Omental fat pad (tissue), 4 donors: ENCODE measurements at places on chromosomes 12 and 14.

DNA sequence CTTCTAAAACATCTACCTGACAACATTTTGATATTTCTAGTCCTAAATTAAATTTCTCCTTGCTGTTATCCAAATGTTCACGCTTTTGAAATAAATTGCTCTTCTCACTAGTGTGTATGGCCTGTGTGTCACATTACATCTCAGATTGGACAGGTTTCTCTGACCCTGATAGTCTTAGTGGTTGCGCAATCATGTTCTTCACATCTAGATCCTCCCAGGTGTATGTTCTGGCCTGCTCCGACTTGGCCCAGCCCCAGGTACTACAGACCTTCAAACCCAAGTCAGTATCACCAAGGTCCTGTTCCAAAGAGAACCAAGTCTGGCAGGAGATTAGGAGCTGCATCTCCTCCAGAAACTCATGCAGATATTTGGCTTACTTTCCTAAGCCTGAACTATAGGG is 209.5 kb downstream of the ASCL1 start:
- DNase-seq, result no peak

DNA sequence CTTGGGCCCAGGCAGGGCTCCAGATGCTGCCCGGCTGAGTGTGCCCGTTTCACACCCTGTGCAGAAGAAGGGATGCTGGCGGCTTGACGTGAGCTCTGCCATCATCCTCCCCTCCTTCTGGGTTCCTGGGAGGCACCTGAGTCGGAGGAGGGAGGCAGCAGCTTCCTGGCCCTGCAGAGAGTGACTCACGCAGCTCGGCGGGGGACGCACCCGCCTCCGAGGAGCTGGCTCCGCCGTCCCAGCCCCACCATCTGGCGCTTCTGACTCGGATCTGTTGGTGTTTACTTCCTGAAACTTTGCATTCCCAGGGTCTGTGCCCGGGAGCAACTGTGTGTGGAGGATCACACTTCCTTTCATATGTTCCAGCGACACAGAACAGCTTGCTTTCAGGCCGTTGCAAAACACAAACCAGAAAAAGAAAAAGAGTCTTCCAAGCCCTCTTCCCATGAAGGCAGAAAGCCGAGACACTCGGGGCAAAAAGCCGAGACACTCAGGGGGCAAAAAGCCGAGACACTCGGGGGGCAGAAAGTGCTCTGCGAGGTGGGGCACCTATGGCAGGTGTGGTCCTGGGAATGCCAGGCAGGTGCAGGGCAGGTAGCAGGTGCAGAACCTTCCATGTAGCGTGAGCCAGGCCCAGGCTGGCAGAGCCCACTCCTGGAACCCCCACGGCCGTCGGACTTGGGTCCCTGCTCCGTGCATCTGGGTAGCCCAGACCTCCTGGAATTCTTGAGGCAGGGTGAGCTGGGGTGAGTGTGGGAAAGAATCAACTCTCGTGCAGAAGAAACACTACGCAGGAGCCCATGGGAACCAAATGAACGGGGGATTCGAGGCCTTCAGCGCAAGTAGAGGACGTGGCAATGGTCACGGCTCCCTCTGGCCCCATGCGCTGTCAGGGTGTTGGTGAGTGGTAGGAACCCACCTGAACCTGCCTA is 27.6 kb upstream of the GALNT9 start:
- DNase-seq, result no peak

DNA sequence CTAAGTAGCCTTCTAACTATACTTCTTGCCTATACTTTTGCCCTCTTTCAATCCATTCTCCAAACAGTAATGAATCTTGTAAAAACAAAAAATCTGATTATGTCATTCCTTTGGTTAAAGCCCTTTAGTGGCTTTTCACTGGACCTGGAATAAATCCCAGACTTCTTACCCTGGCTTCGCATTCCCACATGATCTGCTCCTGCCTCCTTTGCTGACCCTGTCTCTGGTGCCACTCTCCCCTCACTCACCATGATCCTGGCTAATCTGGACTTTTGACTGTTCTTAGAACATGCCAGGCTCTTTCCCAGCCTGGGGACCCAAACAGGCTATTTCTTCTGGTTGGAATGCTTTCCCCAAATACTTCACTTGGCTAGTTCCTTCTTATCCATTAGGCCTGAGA is 7.9 kb downstream of the MIA2 start:
- no peak for DNase-seq

DNA sequence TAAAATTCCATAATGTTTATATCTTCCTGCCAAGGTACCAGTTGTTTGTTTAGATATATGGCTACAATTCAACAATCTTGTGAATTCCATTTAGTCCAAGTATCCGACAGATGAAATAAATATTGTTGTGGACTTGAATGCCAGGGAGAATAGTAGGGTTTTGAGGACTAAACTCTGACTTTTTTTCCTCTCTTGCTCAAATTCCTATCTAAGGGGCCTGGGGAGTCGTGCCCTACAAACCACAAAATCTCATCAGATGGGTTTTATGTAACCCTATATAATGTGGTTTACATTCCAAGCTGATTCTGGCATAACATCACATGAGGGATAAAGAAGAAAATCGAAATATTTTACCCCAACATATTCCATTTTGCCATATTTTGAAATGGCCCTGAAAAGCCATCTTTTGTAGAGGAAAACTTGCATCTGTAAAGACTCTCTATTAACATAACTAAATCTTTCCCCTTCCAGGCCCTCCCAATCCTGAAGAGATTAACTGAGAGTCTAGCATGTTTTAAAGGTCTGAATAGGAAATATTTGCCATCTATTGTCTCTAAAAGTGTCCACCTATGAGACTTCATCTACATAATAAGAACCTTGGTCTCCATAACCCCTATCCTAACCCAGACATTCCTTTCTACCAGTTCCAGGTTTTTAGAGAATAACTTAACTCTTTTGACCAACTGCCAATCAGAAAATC is 184.7 kb upstream of the KITLG start:
- DNase-seq, result no peak

GRCh38 chr12:47545938-47546609 is 159.8 kb downstream of the RPAP3 start:
- no peak for DNase-seq

DNA sequence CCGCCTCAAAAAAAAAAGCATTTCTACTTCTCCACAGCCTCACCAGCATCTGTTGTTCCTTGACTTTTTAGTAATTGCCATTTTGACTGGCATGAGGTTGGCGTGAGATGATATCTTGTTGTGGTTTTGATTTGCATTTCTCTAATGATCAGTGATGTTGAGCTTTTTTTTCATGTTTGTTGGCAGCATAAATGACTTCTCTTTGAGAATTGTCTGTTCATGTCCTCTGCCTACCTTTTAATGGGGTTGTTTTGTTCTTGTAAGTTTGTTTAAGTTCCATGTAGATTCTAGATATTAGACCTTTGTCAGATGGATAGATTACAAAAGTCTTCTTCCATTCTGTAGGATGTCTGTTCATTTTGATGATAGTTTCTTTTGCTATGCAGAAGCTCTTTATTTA is 182.9 kb downstream of the FOXG1 start:
- DNase-seq, result no peak

DNA sequence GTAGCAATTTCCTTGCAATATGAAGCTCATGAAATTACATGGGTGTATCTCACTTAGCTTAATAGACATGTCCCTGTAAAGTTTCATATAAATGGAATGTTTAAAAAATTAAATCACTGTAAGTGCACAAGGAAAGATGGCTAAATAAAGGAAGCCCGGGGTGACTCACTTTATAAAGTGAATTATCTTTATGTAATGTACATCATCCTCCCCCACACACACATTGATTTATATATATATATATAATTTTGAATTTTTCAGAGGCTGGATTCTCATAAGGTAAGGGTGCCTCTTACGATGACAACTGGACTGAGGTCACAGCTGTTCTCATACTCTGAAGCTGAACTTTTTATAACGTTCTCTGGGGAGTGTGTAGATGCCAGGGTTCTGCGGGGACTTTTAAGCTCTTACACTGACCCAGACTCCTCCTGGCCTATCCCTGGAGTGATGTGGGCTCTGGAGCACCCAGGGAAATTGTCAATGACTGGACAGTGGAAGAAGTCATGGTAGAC is 108.7 kb upstream of the HIF1A start:
- no peak for DNase-seq
